ENCODE measurements at places on chromosomes 11 and 22. TPM values are rescaled to one million over a fixed set of nuclear protein-coding genes. Genes with fewer than 3 reads are reported as not detected.

DNA sequence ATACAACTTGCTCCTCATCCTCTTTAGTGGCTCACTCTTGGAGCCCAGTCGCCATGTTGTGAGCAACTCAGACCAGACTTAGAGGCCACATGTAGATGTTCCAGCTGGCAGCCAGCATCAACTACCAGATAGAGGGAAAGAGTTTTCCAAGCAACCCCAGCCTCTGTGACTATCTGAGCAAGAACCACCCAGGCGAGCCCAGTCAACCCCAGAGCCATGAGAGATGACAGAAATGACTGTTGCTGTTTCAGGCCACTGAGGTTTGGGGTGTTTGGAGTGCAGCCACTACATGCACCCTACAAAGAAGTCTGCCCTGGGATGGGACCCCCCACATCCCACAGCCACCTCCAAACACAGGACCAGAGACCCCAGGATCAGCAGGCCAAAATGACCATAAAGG lies 24.8 kb upstream of the CLDN5 start:
- DNase-seq: no peak

Gene TBX1
- total RNA-seq: not detected

Gene MPZL3
- total RNA-seq: 6.9 TPM

GRCh38 chr11:127114035-127114434 lies 113.5 kb upstream of the KIRREL3 start:
- DNase-seq: no peak

GRCh38 chr11:62752994-62753735 lies 795 bp downstream of the ZBTB3 start:
- no peak for DNase-seq

DNA sequence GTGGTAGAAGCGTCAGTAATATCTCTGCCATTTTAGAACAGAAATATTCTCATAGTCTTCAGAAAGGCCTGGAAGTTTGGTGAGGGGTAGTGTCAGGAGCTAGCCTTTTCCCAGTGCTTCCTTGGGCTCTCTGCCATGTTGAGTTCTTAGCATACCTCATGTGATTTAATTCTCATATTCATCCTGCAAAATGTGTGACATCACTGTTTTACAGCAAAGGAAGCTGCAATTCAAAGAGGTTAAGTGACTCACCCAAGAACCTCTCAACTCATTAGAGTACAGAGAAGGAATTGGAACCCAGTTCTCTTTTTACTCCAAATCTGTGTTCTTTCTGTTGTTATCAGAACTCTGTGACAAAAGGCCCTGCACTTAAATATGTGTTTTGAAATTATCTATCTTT lies 72.1 kb downstream of the RNF169 start:
- DNase-seq: no peak

Gene GCAT
- 17.3 TPM for total RNA-seq

- no peak for DNase-seq
Observed at GRCh38 chr11:72925656-72926055, 111.4 kb downstream of the ATG16L2 start.

DNA sequence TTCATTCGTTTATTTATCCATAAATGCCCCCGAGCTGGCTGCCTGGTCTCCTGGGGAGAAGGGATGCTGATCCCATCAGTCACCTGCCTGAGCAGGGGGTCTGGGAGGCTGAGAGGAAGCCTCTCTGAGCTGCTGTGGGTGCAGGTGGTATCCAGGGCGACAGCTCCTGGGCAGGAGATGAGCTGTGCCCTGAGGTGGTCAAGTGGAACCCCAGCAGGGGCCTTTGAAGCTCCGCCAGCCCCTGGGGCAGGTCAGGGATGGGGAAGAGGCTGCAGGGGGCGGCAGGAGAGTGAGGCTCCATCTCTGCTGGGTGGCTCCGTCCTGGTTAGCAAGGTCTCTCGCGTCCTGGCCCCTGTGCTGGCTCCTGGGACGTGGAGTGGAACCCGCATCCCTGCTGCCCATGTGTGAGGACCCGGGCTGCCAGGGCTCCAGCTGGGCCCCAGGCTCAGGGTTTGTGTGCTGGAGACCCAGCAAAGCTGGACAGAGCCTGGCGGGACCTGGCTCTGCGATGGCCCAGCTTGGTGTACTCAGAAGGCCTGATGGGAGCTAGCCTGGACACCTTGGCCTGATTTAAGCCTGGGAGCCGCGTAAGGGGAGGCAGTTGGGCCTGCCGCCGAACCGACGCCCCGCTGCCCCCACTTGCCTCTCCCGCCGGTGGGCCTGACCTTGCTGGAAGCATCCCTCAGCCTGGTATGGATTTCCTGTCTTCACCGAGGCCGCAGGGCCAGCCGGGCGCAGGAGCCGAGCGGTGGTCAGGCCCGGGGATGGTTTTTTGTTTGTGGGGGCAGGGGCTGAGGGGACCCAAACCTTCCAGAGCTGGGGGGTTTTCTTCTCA lies 44.5 kb downstream of the RTN4R start:
- no peak for DNase-seq

Gene SYT13
- total RNA-seq: not detected

DNA sequence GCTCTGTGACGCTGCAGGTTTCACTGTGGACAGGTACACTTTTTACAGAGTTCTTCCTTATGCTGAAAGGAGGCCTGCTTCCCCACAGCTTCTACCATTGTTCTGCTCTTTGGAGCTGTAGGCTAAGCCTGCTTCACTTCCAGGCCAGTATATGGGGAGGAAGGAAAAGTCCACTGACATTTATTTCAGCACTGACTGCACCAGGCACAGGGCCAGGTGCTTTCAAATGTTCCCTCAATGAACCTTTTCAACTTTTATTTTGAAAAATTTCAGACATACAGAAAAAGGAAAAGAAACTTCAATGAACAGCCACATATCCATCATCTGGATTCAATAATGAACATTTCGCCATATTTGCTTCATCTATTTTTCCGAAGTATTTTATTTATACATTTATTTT lies 22.0 kb downstream of the POU2F3 start:
- DNase-seq: no peak

Gene EFCAB6
- total RNA-seq: not detected

Gene SEPTIN3
- total RNA-seq: 1.9 TPM

DNA sequence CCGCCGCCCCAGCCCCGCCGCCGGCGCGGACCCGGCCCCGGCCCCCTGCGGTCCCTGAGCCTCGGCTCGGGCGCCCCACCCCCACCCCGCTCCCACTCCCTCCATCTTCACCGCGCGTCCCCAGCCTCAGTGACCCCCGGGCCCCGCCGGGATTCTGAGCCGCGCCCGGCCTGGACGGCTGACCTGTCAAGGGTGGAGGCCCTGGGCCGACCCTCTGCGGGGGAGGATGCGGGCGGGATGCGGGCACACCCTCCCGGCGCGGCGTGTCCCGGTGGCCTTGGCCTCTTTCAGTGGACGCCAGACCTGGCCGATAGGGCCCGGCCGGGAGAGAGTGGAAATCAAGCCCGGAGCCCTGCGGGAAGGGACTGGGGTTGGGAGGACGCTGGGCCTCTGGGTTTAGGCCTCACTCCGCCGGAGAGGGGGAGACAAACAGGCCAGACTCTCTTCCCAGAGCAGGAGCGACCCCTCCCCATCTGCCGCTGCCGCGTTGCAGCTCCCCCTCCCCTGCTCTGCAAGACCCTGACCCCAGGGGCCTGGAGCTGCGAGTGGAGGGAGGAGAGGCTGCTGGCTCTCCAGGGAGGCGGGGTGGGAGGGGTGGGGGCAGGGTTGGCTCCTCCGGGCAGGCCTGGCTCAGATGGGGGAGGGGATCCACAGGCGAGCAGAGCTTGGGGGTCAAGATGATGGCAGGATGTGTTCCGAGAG lies 525 bp downstream of the MAPK8IP2 start:
- DNase-seq: no peak

DNA sequence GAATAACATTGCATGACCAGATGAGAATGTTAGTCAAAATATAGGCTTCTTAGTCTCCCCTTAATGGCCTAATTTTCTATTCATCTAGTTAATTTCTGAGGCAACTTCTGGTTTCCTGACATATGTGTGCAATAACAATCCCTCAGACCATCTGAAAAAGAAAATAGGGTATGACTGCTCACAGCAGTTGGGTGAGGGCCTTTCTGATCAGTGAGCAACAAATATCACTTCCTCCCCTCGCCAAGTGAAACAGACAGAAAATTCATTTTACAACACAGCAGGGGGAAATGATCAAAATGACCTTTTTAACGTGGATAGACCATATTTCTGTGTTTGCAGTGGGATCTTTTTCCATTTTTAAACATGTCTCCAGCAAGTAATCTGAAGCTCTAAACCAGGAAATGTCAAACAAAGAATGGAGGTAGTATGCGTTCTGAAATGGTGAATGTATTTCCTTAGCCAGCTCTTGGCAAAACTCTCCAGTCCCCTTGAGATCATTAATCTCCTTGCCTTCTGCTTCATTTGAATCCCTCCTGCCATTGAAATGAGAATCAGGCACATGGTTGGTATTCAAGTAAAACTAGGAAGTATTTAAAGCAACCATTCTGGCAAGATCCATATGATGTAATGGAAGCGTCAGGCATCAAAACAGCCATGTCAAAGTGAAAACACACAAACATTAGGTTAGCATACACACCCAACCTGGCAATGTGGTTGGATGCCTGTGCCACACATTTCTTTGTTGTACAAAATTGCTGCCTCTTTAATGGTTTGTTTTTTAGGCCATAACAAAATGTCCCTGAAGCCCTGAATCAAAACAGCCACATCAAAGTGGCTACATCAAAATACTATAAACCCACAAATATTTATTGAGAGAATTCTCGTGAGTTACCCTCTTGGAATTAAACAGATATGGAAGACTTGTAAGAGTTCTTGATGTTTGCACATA lies 100.1 kb downstream of the SLC1A2 start:
- DNase-seq: no peak

Gene CLTCL1
- 1.0 TPM for total RNA-seq

GRCh38 chr11:81596704-81597103 lies 1137.0 kb downstream of the FAM181B start:
- DNase-seq: no peak

DNA sequence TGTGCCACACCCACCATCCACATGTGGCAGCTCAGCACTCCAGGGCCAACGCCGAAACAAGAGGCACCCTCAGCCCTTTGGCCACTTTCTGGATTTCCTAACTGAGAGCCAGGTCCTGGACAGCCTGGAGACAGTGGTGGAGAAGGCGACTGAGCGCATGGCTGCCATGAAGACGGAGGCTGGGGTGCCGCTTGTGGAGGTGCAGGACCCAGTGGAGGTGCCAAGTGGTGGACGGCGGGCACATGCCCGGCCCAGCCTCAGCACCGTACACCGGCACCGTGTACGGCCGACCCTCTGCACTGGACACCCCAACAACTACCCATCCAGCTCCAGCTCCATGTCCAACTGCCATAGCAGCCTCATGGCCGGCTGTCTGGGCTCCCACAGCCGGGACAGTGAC lies 1.5 kb downstream of the CCDC116 start:
- DNase-seq: no peak

DNA sequence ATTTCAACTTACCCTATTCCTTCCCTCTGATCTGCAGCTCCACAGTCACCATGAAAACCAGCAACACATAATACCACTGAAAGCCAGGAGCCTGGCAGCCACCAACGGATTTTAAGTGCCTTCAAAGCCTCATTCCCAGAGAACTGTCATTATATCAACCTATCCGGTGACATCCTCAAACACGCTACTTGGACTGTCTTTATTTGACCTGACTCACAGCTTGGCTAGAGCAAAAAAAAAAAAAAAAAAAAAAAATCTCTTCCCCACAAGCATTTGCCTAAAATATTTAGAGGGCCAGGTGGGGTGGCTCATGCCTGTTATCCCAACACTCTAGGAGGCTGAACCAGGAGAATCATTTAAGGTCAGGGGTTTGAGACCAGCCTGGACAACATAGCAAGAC lies 32.4 kb upstream of the ARHGAP32 start:
- no peak for DNase-seq

Gene HPX
- total RNA-seq: 5.2 TPM

- no peak for DNase-seq
Observed at GRCh38 chr11:21177379-21177778, 508.0 kb downstream of the NELL1 start.

Gene ART1
- total RNA-seq: not detected

Gene MMP7
- not detected for total RNA-seq

Gene IFITM10
- 1.2 TPM for total RNA-seq

DNA sequence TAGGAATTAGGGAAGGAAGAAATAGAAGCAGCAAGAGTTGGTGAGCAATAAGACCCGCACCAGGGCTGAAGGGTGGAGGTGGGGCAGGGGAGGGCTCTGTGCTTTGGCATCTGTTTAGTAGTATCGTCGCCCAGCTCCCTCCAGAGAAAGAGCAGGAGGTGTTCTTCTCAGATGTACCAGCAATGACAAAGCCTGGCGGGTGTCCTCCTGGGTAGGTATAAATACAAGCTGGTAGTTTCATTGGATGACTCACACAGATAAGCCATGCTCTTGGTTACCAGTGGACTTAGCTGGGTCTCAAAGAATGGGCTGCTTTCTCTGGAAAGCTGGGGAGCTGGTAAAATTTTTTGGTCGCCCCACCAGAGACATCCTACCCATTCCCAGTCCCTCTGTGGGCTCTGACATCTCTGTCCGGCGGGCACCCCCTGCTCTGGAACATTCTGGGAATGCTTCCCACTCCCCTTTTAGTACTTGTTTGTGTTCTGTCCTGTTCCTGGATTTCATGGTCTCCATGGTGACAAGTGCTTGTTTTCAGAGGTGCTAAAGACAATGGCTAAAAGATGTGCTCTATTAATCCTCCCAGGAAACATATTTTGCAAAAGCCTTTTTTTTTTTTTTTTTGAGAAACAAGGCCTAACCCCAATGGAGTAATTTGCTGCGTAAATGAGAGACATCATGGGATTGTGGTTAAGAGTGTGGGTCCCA lies 15.4 kb upstream of the TUBA8 start:
- no peak for DNase-seq

GRCh38 chr22:38163844-38164550 lies 17.6 kb downstream of the PLA2G6 start:
- no peak for DNase-seq

DNA sequence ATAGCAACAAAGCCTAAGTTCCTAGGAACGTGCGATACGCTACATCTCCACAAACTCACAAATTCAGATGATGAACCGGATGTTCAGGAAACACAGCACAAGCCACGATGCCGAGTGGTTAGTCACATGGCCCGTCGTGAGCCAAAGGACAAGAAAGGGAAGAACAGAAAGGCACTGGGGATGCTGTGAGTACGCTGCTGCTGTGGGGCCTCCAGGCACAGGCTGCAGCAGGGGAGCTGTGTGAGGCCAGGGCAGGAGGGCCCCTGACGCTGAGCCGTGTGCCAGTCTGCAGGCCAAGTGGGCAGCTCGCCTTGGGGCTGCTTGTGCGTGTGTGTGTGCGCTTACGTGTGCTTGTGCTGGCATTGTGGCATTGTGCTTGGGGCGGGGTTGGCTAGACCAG lies 89.4 kb downstream of the CTTN start:
- DNase-seq: no peak

GRCh38 chr11:123272565-123272964 lies 77.5 kb upstream of the CLMP start:
- no peak for DNase-seq

All from OCI-LY7 (cell line).